ENCODE measurements at places on chromosomes 6 and 20.

- no peak for DNase-seq
Observed at GRCh38 chr20:62238569-62239277, 402 bp downstream of the OSBPL2 start.

DNA sequence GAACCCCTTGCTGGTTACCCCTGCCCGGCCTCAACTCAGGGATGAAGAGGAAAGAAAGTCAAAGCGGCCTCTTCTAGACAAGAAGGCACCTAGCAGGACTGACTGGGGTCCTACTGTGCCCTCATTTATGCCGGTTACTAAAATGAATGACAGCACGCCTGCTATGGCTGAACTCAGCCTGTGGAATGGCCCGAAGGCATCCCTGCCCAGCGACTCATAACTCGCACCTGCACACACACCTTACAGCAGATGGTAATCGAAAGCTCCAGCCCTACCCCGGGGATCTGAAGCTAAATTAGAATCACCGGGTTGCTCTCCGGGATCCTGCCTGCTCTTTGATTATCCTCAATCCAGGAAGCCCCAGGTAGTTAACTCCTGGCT is 747 bp upstream of the TXNDC5 start:
- DNase-seq = no peak

GRCh38 chr20:1587781-1588532 is 30.5 kb upstream of the SIRPD start:
- no peak for DNase-seq

GRCh38 chr6:108847738-108848115 is 495 bp upstream of the ARMC2 start:
- no peak for DNase-seq

GRCh38 chr6:119096721-119097565 is 18.5 kb upstream of the FAM184A start:
- DNase-seq = no peak

DNA sequence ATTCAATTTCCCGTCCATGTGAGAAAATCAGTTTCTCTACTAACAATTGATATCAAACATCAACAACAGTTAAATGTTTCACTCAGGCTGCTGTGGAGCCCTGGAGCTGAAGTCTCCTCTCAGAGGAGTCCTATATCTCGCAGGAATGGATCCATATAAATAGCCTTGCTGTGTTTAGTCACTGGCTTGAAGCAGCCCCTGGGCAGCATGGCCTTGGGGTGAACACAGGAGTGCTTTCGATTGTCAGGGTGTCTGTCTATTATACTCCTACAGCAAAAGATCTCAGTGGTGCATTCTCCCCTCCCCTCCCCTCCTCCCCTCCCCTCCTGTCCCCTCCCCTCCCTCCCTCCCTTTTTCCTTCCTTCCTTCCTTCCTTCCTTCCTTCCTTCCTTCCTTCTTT is 141.9 kb downstream of the CCDC170 start:
- no peak for DNase-seq

DNA sequence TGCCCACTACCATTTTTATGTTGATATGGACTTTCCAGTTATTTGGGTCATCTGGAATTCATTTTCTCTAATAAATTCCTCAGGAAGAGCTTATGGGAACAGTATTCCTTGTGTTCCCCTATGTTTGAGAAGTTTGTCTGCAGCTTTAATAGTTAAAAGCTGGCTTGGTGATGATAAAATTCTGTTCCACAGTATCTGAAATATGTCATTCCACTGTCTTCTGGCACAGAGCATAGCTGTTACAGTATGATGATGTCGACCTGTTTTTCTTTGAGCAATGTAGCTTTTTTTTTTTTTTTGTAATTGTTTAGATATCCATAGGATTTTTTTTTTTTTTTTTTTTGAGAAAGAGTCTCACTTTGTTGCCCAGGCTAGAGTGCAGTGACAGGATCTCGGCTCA is 43.2 kb downstream of the NCOA3 start:
- no peak for DNase-seq

GRCh38 chr6:120384671-120385070 is 949.6 kb downstream of the TBC1D32 start:
- no peak for DNase-seq
